Nasal cavity respiratory epithelium epithelial cell of viscerocranial mucosa (primary cell): ENCODE measurements at places on chromosomes 6 and 20. TPM values are rescaled to one million over a fixed set of nuclear protein-coding genes. Genes with fewer than 3 reads are reported as not detected.

The HLA-DRA gene
- total RNA-seq, result under 0.01 and 1.1 TPM in 2 replicates

The BMP5 gene
- total RNA-seq, result not detected in 2 replicates

The BICRAL gene
- total RNA-seq, result 4.8 and 7.5 TPM in 2 replicates

The VGLL2 gene
- not detected in 2 replicates for total RNA-seq

The KCNB1 gene
- total RNA-seq, result under 0.01 TPM in 1 of 2 replicates, not detected in the other

The COL20A1 gene
- total RNA-seq, result under 0.01 and 0.07 TPM in 2 replicates

The SALL4 gene
- total RNA-seq, result 0.21 and 1.4 TPM in 2 replicates
